ENCODE measurements at places on chromosomes 12 and 14.
A peak's percentile ranks its signal among the peaks of the same experiment; 100 is the strongest.

DNA sequence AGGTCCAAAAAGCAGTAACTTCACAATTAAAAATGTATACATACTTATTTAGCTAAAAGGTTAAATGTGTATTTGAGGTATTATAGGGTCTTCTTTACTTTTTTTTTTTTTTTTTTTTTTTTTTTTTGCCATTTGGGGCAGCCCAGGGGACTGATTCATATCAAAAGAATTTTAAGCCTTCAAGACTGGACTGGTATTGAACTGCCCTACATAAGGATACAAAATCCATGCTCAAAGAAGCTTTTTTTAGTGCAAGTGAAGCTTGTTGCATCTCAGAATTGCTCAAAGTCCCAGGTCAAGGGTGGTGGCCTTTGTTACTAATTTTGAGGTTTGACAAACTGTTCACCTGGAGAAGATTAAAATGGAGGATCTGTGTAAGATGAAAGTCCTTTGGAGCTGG is 124.0 kb downstream of the APAF1 start:
- H3K36me3 ChIP-seq = no peaks in the 10 kb centered on the region
- no peaks in the 10 kb centered on the region for H3K4me1 ChIP-seq
- peak; percentile 13 for DNase-seq
- H3K4me3 ChIP-seq = no peak overlapping the region
- H3K27ac ChIP-seq = no peak overlapping the region
- no peaks in the 10 kb centered on the region for H3K27me3 ChIP-seq

DNA sequence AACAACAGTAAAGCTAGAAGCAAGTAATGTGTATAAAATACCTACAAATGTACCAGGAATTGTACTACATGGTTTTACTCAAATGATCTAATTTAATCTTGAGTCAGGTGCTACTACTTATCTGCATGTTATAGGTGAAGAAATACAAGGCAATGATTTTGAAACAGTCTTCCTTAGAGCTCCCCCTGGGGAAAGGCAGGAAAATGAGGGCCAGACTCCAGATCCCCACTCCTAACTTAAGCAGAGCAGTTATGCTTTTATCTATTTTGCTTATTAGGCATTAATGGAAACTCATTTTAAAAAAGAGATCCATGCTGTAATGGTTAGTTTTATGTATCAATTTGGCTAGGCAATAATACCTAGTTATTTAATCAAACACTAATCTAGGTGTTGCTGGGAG is 109.3 kb upstream of the CPSF6 start:
- peaks cover 9% of the 10 kb centered on the region for H3K27me3 ChIP-seq
- DNase-seq = peak; percentile 15
- H3K27ac ChIP-seq = no peak overlapping the region
- no peak overlapping the region for H3K4me3 ChIP-seq
- H3K4me1 ChIP-seq = no peaks in the 10 kb centered on the region

DNA sequence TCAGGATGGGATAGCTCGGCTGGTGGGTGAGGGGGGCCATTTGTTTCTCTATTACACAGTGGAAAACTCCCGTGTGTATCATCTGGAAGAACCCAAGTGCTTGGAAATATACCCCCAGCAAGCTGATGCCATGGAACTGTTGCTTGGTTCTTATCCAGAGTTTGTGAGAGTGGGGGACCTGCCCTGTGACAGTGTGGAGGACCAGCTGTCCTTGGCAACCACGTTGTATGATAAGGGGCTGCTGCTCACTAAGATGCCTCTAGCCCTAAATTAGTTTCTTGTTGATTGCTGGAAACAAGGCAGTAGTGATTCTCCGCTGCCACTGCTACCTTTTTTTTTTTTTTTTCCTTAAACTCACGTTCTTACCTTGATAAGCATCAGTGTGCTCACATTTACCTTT is 1.9 kb downstream of the RIOX1 start:
- H3K27me3 ChIP-seq = no peaks in the 10 kb centered on the region
- H3K4me1 ChIP-seq = peaks cover 21% of the 10 kb centered on the region
- 0 out of 2 replicates have a peak overlapping the region, but pooled peaks have one; percentile 82 for H3K4me3 ChIP-seq
- H3K36me3 ChIP-seq = no peaks in the 10 kb centered on the region

GRCh38 chr12:96400631-96401075 is 414 bp upstream of the CDK17 start:
- no peaks in the 10 kb centered on the region for H3K36me3 ChIP-seq
- H3K27ac ChIP-seq = peak overlapping the region; percentile 94
- peak overlapping the region; percentile 95 for H3K4me3 ChIP-seq
- peak; percentile 59 for DNase-seq
- H3K27me3 ChIP-seq = no peaks in the 10 kb centered on the region

GRCh38 chr14:102500158-102500662 is 9.4 kb downstream of the ANKRD9 start:
- H3K4me1 ChIP-seq = peaks cover 12% of the 10 kb centered on the region
- H3K27me3 ChIP-seq = no peaks in the 10 kb centered on the region
- peak overlapping the region; percentile 88 for H3K27ac ChIP-seq
- DNase-seq = peak; percentile 90

DNA sequence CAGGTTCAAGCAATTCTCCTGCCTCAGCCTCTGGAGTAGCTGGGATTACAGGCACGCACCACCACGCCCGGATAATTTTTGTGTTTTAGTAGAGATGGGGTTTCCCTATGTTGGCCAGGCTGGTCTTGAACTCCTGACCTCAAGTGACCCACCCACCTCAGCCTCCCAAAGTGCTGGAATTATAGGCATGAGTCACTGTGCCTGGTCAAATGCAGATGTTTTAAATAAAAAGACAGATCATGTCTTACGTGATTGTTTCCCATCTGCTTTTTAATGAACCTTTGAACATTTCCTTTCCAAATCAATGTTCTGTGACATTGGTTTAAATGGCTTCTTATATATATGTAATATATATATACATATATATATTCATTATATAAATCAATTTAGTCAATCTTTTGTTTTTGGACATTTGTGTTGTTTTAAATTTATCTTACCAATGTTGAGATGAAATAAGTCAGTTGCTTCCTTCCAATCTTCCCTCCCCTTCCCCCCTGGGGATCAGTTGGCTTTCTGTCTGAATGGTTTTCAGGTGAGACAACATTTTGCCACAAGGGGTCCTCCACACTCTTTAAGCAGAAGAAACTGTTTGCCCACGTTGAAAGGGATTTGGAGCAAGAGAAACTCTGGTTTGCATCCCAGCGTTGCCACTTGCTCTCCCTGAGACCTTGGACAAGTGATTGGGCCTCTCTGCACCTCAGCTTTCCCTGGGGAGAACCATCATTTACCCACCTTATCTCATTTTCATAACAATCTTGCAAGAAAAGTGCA is 47.6 kb upstream of the RBM19 start:
- H3K27me3 ChIP-seq = peaks cover 9% of the 10 kb centered on the region
- H3K4me3 ChIP-seq = no peak overlapping the region
- H3K4me1 ChIP-seq = 0 out of 2 replicates have a peak, but pooled peaks cover 5% of the 10 kb centered on the region
- no peaks in the 10 kb centered on the region for H3K36me3 ChIP-seq

DNA sequence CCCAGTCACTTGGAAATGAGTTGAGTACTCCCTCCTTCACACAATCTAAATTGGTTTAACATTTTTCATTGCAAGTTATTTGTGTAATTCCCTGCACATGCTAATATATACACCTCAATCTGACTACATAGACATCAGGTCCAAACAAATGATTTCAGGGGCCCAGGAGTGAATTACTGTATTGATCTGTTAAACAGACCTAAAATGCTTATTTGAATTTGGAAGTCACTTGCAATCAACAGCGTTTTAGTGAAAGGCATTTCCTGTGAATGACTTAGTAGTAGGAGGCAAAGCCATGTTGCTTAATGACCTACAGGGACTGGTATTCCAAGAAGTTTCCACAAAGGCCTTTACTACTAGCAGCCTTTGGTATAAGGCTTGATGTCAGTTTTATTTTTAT is 22.6 kb upstream of the SLC15A5 start:
- H3K4me3 ChIP-seq = peak overlapping the region; percentile 2
- peak; percentile 71 for DNase-seq
- peaks cover 25% of the 10 kb centered on the region for H3K4me1 ChIP-seq

- no peak for DNase-seq
- no peaks in the 10 kb centered on the region for H3K36me3 ChIP-seq
- no peaks in the 10 kb centered on the region for H3K27me3 ChIP-seq
- no peaks in the 10 kb centered on the region for H3K4me1 ChIP-seq
These were observed 18.4 kb downstream of the POU6F1 start for GRCh38 chr12:51199366-51199945.

DNA sequence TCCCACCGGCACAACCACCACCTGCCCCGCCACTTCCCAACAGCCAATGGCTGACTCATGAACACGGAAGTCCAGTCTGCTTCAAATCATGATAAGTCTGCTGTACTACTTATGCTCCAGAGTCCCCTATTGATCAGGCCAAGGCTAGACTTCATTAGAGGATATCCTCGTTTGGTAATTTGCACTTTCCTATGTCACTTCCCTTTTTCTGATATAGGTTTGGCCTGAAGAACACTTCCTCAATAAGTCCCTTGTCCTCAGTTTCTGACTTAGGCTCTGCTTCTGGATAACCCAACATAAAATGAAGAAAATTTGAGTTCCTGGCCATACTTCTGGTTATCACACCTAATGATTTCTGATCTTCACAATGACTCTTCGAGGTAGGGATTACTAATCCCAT is 45.3 kb downstream of the IFNG-AS1 start:
- no peak overlapping the region for H3K4me3 ChIP-seq
- no peak for DNase-seq
- H3K4me1 ChIP-seq = no peaks in the 10 kb centered on the region

- no peak overlapping the region for H3K4me3 ChIP-seq
- DNase-seq = peak; percentile 27
- H3K27me3 ChIP-seq = peaks cover 25% of the 10 kb centered on the region
- H3K27ac ChIP-seq = no peak overlapping the region
These were observed 171.1 kb upstream of the PRMT8 start for GRCh38 chr12:3319723-3320492.

DNA sequence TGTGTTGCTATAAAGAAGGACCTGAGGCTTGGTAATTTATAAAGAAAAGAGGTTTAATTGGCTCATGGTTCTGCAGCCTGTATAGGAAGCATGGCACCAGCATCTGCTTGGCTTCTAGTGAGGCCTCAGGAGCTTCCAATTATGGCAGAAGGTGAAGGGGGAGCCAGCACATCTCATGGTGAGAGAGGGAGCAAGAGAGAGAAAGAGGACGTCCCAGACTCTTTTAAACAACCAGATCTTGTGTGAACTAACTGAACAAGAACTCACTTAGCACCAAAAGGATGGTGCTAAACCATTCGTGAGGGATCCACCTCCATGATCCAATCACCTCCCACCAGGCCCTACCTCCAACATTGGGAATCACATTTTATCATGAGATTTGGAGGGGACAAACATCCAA is 6.1 kb upstream of the SNAPC1 start:
- H3K4me1 ChIP-seq = peaks cover 40% of the 10 kb centered on the region
- no peak overlapping the region for H3K4me3 ChIP-seq
- H3K36me3 ChIP-seq = 0 out of 2 replicates have a peak, but pooled peaks cover 13% of the 10 kb centered on the region
- peak overlapping the region; percentile 20 for H3K27ac ChIP-seq

- H3K36me3 ChIP-seq = no peaks in the 10 kb centered on the region
- H3K4me1 ChIP-seq = peaks cover 23% of the 10 kb centered on the region
- H3K27ac ChIP-seq = no peak overlapping the region
- DNase-seq = no peak
- no peak overlapping the region for H3K4me3 ChIP-seq
These were observed 210.5 kb downstream of the SNAPC1 start for GRCh38 chr14:61972711-61973110.

- H3K27me3 ChIP-seq = no peaks in the 10 kb centered on the region
- no peak overlapping the region for H3K4me3 ChIP-seq
- peaks cover 42% of the 10 kb centered on the region for H3K4me1 ChIP-seq
- H3K36me3 ChIP-seq = peaks cover 23% of the 10 kb centered on the region
- no peak for DNase-seq
- H3K27ac ChIP-seq = no peak overlapping the region
These were observed 17.9 kb downstream of the SPTLC2 start for GRCh38 chr14:77598366-77599070.

- H3K36me3 ChIP-seq = no peaks in the 10 kb centered on the region
- H3K4me3 ChIP-seq = no peak overlapping the region
- no peaks in the 10 kb centered on the region for H3K4me1 ChIP-seq
- DNase-seq = no peak
These were observed 8.5 kb upstream of the SYNJ2BP start for GRCh38 chr14:70425354-70425753.

- no peak overlapping the region for H3K4me3 ChIP-seq
- no peak for DNase-seq
- no peaks in the 10 kb centered on the region for H3K36me3 ChIP-seq
- H3K27me3 ChIP-seq = no peaks in the 10 kb centered on the region
- no peak overlapping the region for H3K27ac ChIP-seq
These were observed 292.6 kb upstream of the SYT1 start for GRCh38 chr12:78571953-78572352.

- H3K27me3 ChIP-seq = peaks cover 15% of the 10 kb centered on the region
- no peak for DNase-seq
- no peak overlapping the region for H3K4me3 ChIP-seq
- H3K36me3 ChIP-seq = no peaks in the 10 kb centered on the region
- H3K27ac ChIP-seq = no peak overlapping the region
These were observed 38.1 kb downstream of the LRTM2 start for GRCh38 chr12:1858456-1858855.

DNA sequence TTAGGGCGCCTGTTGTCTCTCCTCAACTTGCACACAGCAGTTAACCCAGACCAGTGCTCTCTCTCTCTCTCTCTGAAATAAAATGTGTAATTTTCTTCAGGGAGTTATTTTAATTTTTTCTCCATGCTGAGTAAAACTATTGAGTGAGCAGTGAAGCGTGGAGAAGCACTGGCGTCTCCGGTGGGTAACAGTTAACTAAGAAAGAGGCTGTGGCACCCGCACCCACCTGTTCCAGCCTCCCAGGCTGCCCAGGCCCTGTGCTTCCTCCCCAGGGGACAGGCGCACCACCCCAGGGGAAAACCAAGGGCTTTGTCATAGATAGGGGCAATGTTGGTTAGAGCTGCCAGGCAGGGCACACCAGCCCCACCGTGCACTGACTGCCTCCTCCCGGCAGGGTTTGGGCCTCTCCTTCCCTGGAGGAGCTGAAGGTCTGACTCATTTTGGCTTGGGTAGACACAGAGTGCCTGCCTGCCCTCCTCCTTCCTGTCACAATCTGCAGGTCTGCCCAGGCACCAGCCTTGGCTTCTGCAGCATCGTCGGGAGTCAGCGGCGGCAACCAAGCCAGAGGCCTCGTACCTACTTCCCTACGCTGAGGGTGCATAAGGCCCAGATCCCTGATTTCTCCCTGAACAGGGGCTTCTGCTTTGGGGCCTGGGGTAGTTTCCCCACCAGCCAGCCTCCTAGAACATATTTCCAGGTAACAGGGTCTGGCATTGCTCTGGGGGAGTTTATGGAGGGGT is 3.9 kb downstream of the HOXC5 start:
- H3K27ac ChIP-seq = no peak overlapping the region
- H3K27me3 ChIP-seq = no peaks in the 10 kb centered on the region
- H3K36me3 ChIP-seq = no peaks in the 10 kb centered on the region

All from GM23248 (cell line).